ENCODE measurements at places on chromosomes 5 and 9. TPM values are rescaled to one million over a fixed set of nuclear protein-coding genes. Genes with fewer than 3 reads are reported as not detected.

Gene NTNG2
- 13.0 TPM for total RNA-seq

Gene LCN9
- total RNA-seq = not detected

Gene PDE8B
- under 0.01 TPM for total RNA-seq

Gene CEP72
- total RNA-seq = 2.7 TPM

Gene HEMGN
- not detected for total RNA-seq

Gene SMIM32
- total RNA-seq = not detected

Gene CARD6
- 19.5 TPM for total RNA-seq

Gene PCDHGA3
- total RNA-seq = 2.9 TPM

Gene SHC3
- total RNA-seq = 0.36 TPM

Gene GAS1
- total RNA-seq = 107 TPM

Gene AP3B1
- 85.7 TPM for total RNA-seq

Gene CDH6
- 9.4 TPM for total RNA-seq

Gene CCL27
- total RNA-seq = 0.36 TPM

Gene OTULIN
- 29.7 TPM for total RNA-seq

DNA sequence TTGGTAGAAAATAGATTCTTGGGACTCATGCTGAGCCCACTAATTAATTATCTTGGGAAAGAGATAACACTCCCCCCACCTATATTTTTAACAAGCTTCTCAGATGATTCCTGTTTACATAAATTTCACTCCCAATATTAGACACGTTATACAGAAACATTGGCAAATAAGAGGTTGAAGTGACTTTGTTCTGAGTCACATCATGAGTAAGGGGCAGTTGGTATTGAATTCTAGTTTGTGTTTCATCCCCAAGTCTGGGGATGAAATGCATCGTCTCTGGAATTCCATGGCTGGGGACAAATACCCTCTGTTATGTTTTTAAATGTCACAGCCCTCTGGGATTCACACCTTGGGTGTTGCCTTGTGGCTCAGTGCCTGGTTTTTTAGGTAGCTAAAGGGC is 41.0 kb downstream of the BASP1 start:
- peak overlapping the region; percentile 35 for H3K27ac ChIP-seq
- no peak overlapping the region for H3K4me3 ChIP-seq
- peaks cover 44% of the 10 kb centered on the region for H3K4me1 ChIP-seq
- DNase-seq = no peak

DNA sequence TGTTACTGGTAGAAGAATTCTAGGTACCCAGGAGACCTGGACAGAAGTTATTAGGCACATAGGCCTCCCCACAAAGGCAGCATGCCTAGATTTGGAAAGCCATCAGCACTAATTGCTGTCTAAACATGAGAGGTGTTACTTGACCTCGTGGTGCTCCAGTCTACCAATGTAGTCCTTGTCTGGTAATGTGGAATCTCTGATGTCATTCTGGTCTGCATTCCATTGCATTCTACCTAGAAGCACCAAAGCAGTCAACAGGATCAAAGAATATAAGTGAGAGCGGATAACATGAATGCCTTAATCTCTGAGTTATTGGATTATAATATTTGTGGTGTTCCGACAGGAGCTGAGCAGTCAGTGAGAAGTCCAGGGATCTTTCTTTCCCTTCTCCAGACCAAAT is 175.2 kb downstream of the PSAT1 start:
- H3K4me1 ChIP-seq = no peaks in the 10 kb centered on the region
- no peaks in the 10 kb centered on the region for H3K27me3 ChIP-seq
- no peaks in the 10 kb centered on the region for H3K36me3 ChIP-seq
- H3K27ac ChIP-seq = no peak overlapping the region

DNA sequence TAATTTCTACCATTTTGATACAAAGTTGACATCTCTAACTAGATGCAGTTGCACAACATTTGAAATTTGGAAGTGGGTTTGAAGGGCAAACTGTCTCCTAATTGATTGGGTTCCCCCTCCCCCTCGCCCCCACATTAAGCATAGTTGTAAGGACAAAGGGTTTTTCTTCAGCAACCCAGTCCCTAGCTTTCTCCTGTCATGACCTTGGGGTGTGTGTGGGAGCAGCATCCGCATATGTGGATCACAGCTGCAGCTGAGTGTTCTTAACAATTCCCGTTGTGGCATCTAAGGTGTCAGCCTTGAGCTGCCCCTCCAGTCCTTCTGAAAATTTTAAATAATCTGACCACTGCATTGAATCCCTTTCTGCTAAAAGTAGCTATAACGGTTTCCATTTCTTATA is 141.3 kb upstream of the CDH10 start:
- no peak for DNase-seq
- H3K27ac ChIP-seq = no peak overlapping the region
- H3K4me1 ChIP-seq = no peaks in the 10 kb centered on the region
- no peak overlapping the region for H3K4me3 ChIP-seq
- H3K27me3 ChIP-seq = no peaks in the 10 kb centered on the region
- H3K36me3 ChIP-seq = no peaks in the 10 kb centered on the region

GRCh38 chr5:76514292-76514691 is 108.9 kb downstream of the F2RL2 start:
- H3K27ac ChIP-seq = no peak overlapping the region
- no peaks in the 10 kb centered on the region for H3K36me3 ChIP-seq
- no peak overlapping the region for H3K4me3 ChIP-seq
- no peak for DNase-seq
- H3K27me3 ChIP-seq = peaks cover 3% of the 10 kb centered on the region

DNA sequence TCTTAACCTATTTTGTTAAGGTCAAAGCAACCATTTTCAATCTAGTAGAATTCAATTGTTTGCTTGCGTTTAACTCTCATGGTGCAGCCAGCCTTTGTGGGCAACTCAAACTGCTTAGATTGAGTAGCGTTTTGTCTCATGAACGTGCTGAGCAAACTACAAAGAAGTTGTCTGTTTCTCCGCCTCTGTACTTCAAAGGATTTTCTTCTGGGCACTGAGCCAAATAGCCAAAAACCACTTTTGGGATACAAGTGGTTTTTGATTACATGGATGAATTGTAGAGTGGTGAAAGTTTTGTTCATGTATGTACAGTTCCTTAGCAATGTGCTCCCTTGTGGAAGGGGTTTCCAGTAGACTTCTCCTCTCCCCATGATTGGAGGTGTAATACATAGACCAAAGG is 122.9 kb downstream of the CFAP90 start:
- no peaks in the 10 kb centered on the region for H3K4me1 ChIP-seq
- H3K27me3 ChIP-seq = no peaks in the 10 kb centered on the region
- DNase-seq = no peak
- H3K36me3 ChIP-seq = no peaks in the 10 kb centered on the region
- no peak overlapping the region for H3K4me3 ChIP-seq

- peak overlapping the region; percentile 18 for H3K4me3 ChIP-seq
- DNase-seq = peak; percentile 30
- H3K36me3 ChIP-seq = peaks cover 3% of the 10 kb centered on the region
- H3K4me1 ChIP-seq = peaks cover 39% of the 10 kb centered on the region
These were observed 63.2 kb downstream of the NFIB start for GRCh38 chr9:14250794-14251153.

DNA sequence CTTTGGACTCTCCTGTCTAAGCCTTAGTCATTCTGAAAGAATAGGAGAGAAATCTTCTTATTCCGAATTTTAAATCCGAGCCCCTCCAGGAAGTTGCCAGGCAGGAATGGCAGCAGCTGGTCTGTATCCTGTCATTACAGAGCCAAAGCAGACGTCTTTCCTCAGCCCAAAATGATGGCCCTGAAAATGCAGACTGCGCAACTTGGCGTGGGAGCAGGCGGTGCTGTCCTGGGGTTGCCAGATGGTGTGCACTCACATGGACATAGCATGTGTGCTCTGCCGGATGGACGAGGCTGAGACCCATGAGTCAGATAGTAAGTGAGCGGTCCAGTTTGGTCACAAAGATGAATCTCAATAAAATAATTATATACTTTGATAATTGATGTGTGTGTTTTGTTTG is 410.4 kb downstream of the KCTD16 start:
- no peak overlapping the region for H3K4me3 ChIP-seq
- no peaks in the 10 kb centered on the region for H3K27me3 ChIP-seq
- no peaks in the 10 kb centered on the region for H3K4me1 ChIP-seq

DNA sequence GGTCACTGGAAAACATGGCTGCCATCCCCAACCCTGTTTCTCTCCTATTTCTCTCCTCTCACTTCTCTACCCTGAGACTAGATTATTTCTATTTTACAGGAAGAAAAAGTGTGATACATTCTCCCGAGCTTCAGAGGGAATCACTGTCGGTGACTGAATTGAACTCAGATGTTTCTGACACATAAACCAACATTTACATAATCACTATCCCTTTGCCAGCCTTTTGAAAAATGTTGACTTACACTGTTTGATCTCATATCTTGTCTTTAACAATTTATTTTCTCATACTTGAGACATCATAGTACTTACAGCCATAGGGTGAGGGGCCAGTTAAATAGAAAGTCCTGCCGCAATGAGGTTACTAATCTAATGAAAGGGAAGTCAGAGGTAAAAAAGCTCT is 25.1 kb upstream of the PPP2CA start:
- H3K4me3 ChIP-seq = no peak overlapping the region
- H3K36me3 ChIP-seq = no peaks in the 10 kb centered on the region
- H3K4me1 ChIP-seq = peaks cover 37% of the 10 kb centered on the region
- no peak for DNase-seq

DNA sequence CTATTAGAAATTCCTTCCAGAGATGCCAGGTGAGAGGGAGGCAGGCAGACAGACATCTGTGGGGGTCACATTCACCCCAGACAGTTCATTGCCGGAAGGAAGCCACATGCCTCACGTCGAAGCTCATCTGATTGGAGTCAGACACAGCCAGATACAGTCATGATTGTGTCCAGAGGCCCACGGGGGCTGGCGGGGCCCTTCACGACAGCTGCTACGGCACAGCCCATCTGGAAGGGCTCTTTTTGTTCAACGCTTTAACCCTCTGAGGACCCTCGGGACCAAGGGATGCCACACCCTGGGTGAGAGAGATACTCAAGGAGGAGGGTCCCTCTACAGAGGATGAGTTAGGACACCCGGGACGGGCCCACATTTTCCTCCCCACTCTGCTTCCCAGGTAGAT is 31.9 kb upstream of the GABRP start:
- peaks cover 10% of the 10 kb centered on the region for H3K27me3 ChIP-seq
- H3K4me1 ChIP-seq = no peaks in the 10 kb centered on the region
- H3K36me3 ChIP-seq = no peaks in the 10 kb centered on the region
- no peak overlapping the region for H3K4me3 ChIP-seq

DNA sequence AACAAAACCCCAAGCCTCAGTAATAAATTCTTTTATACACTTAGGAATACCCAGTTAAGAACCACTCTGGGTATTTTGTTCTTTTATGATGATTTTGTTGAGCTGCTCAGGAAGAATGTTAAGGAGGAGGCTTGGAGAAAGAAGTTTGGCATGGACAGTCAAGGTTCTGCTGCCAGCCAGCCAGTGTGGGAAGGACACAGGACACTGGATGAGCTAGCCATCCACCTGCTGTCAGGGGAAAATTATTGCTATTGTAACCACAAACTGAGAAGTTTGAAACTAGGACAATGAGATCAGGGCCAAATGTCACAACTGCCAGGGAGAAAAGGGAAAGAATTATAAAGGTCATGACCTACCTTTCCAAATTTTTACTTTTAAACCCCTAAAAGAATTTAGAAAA is 25.9 kb upstream of the ADAMTSL1 start:
- no peaks in the 10 kb centered on the region for H3K36me3 ChIP-seq
- no peak for DNase-seq
- no peak overlapping the region for H3K4me3 ChIP-seq
- H3K27me3 ChIP-seq = no peaks in the 10 kb centered on the region
- H3K4me1 ChIP-seq = peaks cover 7% of the 10 kb centered on the region

- no peak overlapping the region for H3K27ac ChIP-seq
- no peaks in the 10 kb centered on the region for H3K27me3 ChIP-seq
- DNase-seq = peak; percentile 73
- no peaks in the 10 kb centered on the region for H3K4me1 ChIP-seq
- peaks cover 19% of the 10 kb centered on the region for H3K36me3 ChIP-seq
These were observed 47.9 kb downstream of the PRRT1B start for GRCh38 chr9:131593091-131593820.

GRCh38 chr5:65809817-65810531 is 88.0 kb downstream of the NLN start:
- peak; percentile 80 for DNase-seq
- peaks cover 47% of the 10 kb centered on the region for H3K4me1 ChIP-seq
- H3K27ac ChIP-seq = peak overlapping the region; percentile 41
- no peak overlapping the region for H3K4me3 ChIP-seq
- no peaks in the 10 kb centered on the region for H3K27me3 ChIP-seq

- no peak for DNase-seq
- H3K27ac ChIP-seq = no peak overlapping the region
- no peaks in the 10 kb centered on the region for H3K27me3 ChIP-seq
- H3K4me3 ChIP-seq = no peak overlapping the region
These were observed 250.6 kb downstream of the SPOCK1 start for GRCh38 chr5:137248527-137248926.

DNA sequence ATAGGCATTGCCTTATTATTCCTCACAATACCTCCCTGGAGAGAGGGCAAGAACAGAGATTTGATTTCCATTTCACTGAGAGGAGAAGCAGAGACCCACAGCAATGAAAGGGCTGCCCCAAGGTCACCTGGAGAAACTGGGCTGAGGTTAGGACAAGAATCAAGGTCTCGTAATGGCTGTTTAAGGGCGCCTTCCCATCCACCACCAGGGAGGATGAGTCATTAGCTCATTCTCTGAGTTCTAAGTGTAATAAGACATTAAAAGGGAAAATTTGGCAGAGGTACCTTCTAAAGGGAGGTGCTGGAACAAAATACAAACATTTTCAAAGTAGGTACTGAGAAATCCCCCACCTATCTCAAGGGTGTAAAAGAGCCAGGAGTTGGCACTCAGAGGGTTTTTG is 52.6 kb upstream of the TCERG1 start:
- H3K4me1 ChIP-seq = no peaks in the 10 kb centered on the region
- H3K4me3 ChIP-seq = no peak overlapping the region
- no peaks in the 10 kb centered on the region for H3K36me3 ChIP-seq
- no peak for DNase-seq

GRCh38 chr9:3464033-3464638 is 61.7 kb downstream of the RFX3 start:
- no peaks in the 10 kb centered on the region for H3K27me3 ChIP-seq
- H3K36me3 ChIP-seq = no peaks in the 10 kb centered on the region
- no peak for DNase-seq
- no peaks in the 10 kb centered on the region for H3K4me1 ChIP-seq

- no peaks in the 10 kb centered on the region for H3K36me3 ChIP-seq
- no peak overlapping the region for H3K4me3 ChIP-seq
- H3K4me1 ChIP-seq = peaks cover 26% of the 10 kb centered on the region
- DNase-seq = no peak
- H3K27me3 ChIP-seq = no peaks in the 10 kb centered on the region
These were observed 48.5 kb upstream of the ANKRD55 start for GRCh38 chr5:56281489-56282165.

- H3K27me3 ChIP-seq = no peaks in the 10 kb centered on the region
- H3K4me1 ChIP-seq = peaks cover 16% of the 10 kb centered on the region
- no peak for DNase-seq
- H3K36me3 ChIP-seq = no peaks in the 10 kb centered on the region
- no peak overlapping the region for H3K27ac ChIP-seq
These were observed 369.8 kb downstream of the CSNK1G3 start for GRCh38 chr5:123881759-123882244.

- no peaks in the 10 kb centered on the region for H3K27me3 ChIP-seq
- DNase-seq = no peak
- no peak overlapping the region for H3K27ac ChIP-seq
- no peaks in the 10 kb centered on the region for H3K4me1 ChIP-seq
These were observed 139.1 kb upstream of the MAP3K1 start for GRCh38 chr5:56676091-56676768.

- H3K27ac ChIP-seq = no peak overlapping the region
- H3K4me3 ChIP-seq = no peak overlapping the region
- H3K27me3 ChIP-seq = no peaks in the 10 kb centered on the region
- no peaks in the 10 kb centered on the region for H3K36me3 ChIP-seq
- DNase-seq = no peak
- peaks cover 36% of the 10 kb centered on the region for H3K4me1 ChIP-seq
These were observed 4.5 kb upstream of the ANGPTL2 start for GRCh38 chr9:127126971-127127370.
